Stimulated activated CD4-positive, alpha-beta T cell treated with anti-CD3 and anti-CD28 coated beads, Interleukin-4, amount 100 ng/mL, for 48 hours (primary cell): ENCODE measurements at places on chromosomes 4 and X.

GRCh38 chr4:158255727-158256324, 45.5 kb downstream of the TMEM144 start:
- no peak for DNase-seq

DNA sequence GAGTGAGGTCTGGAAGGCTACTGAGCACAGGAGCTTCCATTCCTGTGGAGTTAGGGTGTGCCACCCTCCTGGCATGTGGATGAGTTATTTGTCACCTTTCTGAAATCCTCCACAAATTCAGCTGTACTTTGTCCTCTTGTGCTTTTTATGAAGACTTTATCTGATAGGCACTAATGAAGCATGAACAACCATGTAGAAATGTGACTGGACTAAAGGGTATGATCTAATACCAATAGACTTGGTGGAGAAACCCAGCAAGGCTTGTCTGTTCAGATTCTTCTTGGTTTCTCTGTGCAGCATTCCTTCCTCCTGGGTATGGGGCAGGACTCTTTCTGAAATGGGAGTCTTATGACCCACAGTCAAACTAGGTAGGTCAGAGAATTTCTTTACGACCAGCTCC, 9.6 kb downstream of the NBDY start:
- no peak for DNase-seq

DNA sequence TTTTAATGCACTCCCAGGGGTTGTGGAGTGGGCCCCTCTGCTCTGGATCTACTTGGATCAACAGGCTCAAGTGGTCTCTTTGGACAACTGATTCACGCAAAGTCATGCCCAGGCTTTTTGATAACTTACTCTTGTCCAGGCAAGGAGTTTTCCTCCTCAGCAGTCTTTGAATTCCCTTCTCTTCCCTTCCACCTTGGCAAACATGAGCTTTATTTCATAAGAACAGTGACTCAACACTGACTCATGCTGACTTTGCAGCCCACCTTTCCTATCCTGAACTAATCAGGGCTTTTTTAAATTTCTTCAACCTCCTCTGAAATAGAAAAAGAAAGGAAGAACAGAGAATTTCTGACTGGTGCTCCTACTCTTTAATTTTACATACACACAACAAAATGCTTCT, 132.1 kb upstream of the LDB2 start:
- DNase-seq: no peak

- no peak for DNase-seq
These were observed 54.1 kb downstream of the ARHGAP10 start for GRCh38 chr4:147786031-147786430.

DNA sequence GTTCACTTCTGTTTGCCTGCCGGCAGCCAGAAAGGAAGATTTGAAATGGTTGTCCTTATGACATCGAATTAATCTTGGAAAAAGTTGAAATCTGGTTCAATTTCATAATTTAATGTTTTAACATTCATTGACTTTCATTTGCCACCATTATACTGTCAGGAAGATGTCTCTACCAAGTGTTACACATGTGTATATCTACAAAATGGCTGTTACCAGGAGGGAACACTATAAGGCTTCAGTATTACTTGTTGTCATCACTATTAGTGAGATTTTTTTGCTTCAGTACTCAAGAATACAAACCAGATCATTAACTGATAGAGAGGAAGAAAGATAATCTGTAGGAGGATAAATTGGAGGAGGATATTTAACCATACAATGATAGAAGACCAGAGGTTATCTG, 71.2 kb downstream of the TSPAN7 start:
- DNase-seq: no peak

- no peak for DNase-seq
These were observed 340.3 kb downstream of the ZNF674 start for GRCh38 chrX:46204721-46205422.

DNA sequence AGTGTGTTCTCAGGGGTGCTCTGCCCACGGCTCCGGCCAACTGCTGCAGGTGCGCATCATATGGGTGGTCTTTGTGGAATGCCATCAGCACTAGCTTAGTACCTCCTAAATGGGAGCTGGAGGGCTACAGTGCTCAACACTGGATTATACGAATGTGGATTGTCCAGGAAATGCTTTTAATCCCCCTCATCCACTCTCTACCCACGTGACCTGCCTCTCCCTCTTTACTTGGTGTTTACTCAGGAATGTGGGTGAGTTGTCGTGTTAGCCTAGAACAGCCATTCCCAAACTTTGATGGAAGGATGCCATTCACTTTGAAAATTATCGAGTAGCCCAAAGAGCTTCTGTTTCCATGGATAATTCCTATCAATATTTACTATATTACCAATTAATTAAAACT, 150.8 kb downstream of the PTTG2 start:
- no peak for DNase-seq

- DNase-seq: peak; percentile 4
These were observed 34.9 kb downstream of the FTHL17 start for GRCh38 chrX:31036895-31037294.

DNA sequence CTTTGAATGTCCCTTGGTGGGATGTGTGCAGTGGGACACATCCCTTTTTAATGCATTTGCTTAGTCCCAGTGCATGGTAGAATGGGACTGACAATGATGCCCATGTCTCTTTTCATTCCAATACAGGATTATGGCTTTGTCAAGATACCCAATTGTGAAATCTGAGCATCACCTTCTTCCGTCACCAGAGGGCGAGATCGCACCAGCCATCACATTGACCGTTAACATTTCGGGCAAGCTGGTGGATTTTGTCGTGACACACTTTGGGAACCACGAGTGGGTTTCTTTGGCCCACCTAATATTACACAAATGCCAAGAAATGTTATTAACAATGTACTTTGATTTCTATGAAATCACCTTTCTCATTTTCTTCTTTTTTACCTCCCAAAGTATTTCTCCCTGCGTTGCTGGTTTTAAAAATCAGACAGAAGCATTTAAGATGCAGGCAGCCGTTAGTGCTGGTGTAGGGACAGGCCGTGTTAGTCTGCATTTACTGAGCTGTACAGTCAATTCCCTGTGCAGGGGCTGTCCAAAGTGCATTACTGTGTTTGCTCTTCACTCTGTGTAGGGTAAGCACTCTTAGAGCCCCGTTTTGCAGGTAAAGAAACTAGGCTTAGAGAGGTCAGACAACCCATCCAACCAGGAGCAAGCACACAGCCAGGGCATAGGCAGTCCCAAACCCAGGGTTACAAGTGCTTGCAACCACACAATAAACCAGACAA, 46.5 kb downstream of the CWH43 start:
- DNase-seq: peak; percentile 4

- no peak for DNase-seq
These were observed 166.1 kb upstream of the WDFY3 start for GRCh38 chr4:85132570-85132969.

DNA sequence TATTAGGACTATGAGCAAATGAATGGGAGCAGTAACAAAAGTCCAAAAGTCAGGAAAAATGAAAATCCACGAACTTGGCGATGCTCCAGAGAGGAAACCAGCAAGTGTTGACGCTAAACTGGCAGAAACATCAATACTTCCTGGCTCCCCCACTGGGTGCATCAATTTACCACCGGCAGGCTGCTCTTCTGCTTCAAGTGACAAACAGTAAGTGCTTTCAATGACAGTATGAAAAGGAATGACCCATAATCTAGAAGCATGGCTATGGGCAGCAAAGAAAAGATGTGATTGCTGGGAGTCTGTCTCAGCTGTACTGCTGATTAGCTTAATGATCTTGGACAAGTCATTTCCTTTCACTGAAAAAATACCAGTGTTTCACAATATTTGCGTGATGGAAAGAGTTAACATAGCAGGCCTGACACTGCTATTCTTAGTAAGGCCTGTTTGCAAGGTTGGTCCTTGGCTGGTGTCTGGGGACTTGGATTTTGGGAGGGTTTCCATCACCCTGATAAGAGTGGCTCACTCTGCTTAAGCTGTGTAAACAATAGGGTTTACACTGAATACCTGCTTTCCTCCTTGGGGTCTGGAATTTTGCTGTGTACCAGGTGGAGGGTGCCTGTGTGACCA, 8.7 kb downstream of the ATP11C start:
- DNase-seq: no peak

- DNase-seq: no peak
These were observed 107.9 kb downstream of the ZNF827 start for GRCh38 chr4:145830699-145831098.

GRCh38 chr4:184402740-184403383, 71.5 kb downstream of the IRF2 start:
- DNase-seq: no peak

DNA sequence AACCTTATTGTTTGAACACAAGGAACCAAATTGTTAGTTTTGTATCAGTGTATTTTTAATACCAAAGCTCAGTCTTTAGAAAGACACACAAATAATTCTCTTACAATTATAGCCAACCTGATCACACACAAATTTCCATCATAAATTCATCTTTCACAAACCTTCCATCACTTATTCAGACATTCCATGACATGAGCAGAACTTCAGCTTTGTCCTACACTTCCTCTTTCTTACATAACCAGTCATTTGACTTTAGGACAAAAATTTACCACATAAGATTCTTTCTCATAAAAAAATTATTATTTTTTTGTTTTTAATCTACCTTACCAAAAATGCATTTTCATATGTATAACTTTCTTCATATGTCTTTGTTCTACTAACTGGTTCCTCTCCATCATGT, 312.2 kb downstream of the GALNTL6 start:
- no peak for DNase-seq

DNA sequence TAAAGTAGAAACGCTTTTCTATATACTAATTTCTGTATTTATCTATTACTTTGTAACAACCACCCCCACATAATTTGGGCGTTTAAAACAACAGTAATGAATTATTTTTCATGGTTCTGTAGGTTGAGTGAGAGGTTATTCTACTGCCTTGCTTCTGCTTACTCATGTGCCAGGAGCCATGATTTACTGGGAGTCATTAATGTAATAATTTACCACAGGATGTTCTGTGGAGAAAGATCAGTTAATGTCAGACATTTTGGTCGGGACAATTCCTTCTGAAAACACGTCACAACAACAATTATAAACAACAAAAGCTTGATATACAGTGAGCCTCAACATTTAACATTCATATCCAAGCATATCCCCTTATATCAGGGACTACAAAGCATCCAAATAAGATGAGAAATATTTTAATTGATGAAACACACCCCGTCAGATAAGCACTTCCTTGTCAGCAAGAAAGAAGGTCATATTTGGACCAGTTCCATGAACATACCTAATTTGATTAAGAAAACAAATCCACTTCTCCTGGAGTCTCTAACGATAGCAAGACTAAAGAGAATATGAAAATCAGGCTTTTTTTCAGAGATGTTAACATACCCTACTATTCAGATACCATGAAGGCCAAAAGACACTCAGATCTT, 238.5 kb downstream of the PRDM5 start:
- DNase-seq: no peak

GRCh38 chr4:181524499-181524898, 718.7 kb upstream of the TENM3 start:
- no peak for DNase-seq

- DNase-seq: no peak
These were observed 29.5 kb upstream of the C4orf54 start for GRCh38 chr4:99687120-99687519.

GRCh38 chr4:122052677-122053076, 99.5 kb upstream of the BLTP1 start:
- DNase-seq: no peak

DNA sequence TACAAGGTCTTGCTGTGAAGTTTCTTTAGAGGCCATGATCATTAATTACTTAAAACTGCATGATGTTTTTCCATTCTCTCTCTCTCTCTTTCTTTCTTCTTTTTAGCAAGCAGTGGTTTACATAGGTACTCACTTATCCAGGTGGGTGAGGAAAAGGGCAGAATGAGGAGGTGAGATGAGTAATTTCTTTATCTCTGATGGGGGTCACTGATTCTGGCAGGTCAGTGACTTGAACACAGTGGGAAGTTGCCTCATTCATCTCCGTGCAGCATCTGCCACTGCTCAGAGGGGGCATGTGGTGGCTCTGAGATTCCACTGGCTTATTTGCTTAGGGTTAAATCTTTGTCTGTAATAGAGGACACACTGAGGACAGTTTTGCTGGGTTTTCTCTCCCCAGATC, 62.6 kb downstream of the FAM114A1 start:
- DNase-seq: no peak

GRCh38 chr4:182238355-182238931, 4.8 kb upstream of the TENM3 start:
- no peak for DNase-seq

- no peak for DNase-seq
These were observed 34.3 kb downstream of the TMEM164 start for GRCh38 chrX:110037178-110037577.

- DNase-seq: no peak
These were observed 35.9 kb downstream of the ETDC start for GRCh38 chrX:135345107-135345589.

DNA sequence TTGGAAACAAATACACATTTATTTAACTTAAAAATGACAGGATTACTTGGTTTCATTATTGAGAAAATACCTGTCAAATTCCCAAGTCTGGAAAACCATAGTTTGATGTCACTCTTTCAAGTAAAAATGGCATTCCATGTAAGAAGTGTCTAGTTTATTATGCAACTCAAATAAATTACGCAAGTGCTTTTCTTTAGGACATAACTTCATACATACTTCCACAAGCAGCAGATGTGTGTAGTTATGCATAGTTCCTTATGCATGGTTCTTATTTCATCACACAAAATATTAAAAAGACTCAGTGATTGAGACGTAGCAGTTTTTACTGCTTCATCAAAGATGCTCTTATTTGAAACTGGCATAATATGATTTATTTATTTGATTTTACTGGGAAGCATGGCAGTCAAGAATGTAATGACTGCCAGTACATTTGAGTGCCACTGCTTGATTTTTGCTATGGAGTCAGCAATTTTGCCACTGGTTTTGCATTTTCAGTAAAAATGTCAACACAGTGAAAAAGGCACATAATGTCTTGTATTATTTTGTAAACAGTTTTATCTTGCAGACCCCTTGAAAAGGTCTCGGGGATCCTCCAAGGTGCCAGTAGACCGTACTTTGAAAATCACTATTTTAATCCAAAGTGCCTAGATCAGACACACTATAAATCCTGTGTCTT, 62.1 kb downstream of the CLCN3 start:
- DNase-seq: no peak

DNA sequence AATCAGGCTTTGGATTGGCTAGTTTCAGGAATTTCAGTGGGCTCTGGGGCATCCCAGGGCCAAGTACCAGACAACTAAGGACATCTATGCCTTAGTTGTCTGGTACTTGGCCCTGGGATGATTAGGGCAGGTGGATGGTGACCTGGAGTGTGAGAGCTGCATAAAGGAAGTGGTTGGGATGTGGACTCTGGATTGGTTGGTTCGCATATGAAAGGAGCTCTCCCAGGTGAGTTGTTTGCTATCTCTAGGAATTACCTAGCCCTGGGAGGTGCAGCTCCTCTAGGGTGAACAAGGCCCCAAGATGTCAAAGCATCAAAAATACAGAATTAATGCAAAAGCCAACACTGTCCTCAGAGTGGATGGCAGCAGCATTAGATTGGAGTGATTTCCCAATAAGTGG, 109.6 kb downstream of the NHS start:
- no peak for DNase-seq

GRCh38 chrX:153610836-153611213, 11.9 kb upstream of the CCNQ start:
- no peak for DNase-seq

GRCh38 chr4:153040677-153041076, 104.6 kb downstream of the FHDC1 start:
- no peak for DNase-seq
